ENCODE measurements at places on chromosomes 4 and X.
A peak's percentile ranks its signal among the peaks of the same experiment; 100 is the strongest.

- DNase-seq, result peak; percentile 17
Measured at GRCh38 chrX:103556963-103557612, 28.2 kb upstream of the TCEAL4 start.

DNA sequence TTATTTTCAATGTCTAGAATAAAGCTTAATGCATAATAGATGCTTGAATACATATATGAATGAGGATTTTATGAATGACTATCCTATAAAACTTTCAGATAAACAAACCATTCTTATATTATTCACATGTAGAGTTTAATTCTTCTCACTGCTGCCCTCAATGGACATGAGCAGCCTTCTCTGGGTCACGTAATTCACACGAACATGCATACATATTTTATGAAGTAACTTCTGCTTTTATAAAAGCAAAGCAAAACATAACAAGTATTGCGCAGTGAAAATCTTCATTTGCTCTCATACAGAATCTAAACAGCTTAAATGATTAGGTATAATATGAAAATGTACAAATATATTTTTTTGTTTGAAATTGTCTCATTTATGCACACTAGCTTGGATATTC lies 116.7 kb downstream of the TMA16 start:
- no peak for DNase-seq

DNA sequence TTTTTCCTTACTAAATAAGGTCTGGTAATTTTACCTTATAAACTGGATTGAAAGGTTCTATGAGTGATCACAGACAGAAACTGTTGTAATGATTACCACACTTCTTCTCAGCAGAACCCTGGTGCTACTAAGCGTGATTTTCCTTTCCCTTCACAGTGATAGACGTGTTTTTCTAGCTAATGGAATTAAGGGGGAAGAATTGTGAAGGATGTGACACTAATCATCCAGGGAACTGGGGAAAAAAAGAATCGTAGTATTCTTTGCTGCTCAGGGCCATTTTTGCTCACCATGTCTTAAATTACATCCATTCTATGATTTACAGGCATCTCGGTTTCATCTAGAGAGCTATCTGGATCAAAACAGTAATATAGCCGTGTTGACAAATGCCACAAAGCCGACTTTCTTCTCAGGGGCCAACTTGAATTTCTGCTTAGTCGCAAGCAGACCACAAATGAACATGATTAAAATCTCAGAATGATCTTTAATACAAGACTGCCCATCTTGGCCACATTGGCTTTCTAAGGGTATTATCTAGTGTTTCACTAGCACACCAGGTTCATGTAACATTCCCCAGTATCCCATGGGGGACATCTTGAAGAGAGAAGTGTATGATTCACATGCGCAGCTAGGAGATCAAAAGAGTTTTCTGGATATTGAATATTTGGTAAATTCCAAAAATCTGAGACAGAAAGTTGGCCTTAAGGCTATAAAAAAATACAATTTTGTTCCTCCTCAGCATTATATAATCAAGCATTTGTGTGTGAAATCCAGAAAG lies 154.0 kb downstream of the UGT8 start:
- no peak for DNase-seq

GRCh38 chr4:80732010-80732409 lies 298.5 kb upstream of the BMP3 start:
- DNase-seq, result peak; percentile 25

GRCh38 chrX:139905051-139905450 lies 27.8 kb downstream of the ATP11C start:
- DNase-seq, result no peak

GRCh38 chrX:109695637-109696036 lies 37.4 kb downstream of the ACSL4 start:
- no peak for DNase-seq

DNA sequence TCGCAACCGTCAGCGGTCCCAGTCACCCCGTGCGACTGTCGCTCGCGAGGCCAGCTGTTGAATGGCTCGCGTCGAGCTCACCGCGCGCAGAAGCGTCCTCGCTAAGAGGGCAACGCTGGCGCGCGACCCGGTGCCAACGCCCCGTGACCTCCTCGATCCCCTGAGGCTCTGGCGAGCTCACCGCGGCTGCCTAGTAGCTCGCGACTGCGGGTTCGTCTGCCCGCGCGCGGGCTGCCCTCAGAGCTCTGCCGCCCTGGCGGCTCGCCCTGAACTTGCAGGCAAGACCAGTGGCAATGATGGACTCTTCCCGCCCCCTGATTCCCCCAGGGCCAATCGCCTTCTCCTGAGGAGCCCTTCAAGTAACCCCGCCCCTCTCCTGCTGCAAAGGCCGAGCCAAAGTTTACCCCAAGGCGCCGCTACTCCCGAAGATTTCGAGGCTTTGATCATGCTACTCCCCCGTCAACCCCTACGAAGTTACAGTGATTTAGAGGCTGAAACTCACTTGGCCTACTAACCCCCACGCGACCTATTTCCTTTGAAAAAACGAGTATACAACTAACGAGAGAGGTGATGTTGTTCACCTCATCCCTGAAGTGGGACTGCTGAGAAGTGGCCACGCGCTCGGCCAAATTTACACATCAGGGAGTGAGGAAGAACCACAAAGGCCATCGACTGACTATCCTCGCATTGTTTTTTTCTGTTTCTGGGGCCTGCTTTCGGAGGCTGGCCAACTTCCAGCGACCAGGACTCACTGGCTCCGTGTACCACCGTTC lies 37.5 kb downstream of the PGRMC1 start:
- DNase-seq, result no peak

DNA sequence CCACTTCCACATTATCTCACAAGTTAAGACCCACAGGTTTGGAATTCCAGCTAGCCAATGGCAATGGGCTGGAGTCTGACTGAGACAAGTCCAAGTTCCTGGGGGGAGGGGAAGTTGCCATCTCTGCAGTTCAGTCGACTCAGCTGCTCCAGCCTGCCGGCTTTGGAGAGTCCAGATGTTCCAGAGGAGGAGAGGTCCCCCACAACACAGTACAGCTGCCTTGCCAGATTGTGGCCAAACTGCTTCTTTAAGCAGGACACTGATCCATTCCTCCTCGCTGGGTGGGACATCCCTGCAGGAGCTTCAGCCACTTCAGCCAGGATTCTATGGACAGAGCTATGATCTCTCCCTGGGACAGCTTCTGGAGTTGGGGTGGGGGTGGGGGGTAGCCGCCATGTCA lies 199.2 kb downstream of the EDA start:
- DNase-seq, result no peak

DNA sequence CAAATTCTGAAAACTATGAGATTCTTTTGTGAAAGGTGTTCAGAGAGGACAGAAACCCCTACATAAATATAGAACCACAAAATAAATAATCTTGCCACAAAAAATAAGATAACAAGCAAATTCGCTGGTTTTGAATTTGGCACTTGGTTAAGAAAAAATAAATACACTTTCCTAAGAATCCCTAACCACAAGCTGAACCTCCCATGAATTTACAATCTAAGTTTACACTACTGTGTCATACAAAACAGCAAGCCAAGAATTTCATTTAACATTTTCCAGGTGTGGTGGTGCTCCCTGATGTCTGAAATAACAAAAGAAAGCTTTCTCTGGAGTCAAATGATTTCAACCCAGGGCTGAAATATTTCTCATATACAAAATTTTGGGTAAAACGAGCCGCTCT lies 121.0 kb downstream of the KCNIP4 start:
- no peak for DNase-seq

DNA sequence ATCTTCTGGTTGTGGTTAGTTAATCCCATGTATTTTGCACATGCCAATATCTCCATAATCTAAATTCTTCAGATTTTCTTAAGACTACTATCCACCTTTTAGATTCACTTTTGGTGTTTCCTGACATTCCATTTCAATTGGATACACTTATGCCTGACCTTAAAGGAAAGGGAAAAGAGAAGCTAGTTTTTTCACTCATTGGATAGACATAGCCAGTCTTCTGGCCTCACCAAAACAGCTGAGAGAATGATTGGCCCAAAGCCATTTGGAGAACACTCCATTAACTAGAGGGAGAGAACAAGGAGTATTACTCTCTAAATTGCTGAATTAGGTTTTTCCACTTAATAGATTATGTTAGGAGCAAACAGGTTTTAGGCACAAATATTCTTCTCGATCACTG lies 4.0 kb downstream of the PRPS1 start:
- DNase-seq, result no peak

DNA sequence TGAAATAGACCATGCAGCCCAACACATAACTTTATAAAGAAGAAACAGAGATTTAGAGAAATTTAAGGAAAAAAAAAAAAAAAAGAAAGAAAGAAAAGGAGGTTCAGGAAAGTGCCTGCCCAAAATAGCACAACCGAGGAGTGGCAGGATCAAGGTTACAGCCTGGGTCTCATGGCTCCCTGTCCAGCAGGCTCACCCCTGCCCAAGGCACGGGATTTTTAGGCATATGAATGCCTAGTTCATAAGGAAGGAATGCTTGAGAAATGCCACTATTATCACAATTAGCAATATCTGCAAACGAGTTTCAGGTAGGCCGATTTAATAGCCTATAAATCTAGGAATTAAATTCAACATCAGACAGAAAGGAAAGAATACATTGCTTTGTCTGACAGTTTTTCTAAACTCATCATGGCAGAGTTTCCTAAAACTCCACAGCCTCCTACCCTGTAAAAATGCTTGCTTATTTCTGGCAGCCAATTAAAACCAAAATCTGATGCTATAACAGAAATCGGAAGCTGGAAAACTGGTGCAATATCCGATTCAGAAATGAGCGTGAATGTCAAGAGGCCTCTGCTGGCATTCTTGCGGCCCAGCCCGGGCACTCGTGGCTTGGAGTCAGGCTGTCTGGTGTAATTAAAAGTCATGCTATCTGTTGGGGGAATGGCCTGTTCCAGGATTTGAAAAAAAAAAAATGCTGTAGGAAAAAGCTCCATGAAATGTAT lies 63.5 kb downstream of the GEMIN8 start:
- no peak for DNase-seq

DNA sequence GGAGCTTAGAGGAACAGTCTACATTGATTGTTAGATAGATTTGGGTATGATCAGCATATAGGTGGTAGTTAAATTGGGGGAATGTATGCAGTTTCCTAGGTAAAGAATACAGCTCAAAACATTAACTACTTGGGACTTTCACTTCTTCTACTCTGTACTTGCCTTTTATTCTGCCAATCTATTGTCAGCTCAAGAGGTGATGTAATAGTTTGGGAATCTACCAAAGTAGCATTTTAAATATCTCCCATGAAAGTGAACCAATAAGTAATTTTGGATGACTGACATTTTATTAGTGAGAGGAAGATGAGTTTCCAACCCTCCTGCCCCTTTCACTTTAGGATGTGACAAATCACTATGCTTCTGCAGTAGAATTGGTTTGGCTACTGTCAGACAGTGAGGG lies 43.4 kb downstream of the NUDT6 start:
- no peak for DNase-seq

GRCh38 chrX:49209434-49210251 lies 9.7 kb upstream of the SYP start:
- no peak for DNase-seq
